ENCODE measurements at places on chromosomes 1 and 21.

DNA sequence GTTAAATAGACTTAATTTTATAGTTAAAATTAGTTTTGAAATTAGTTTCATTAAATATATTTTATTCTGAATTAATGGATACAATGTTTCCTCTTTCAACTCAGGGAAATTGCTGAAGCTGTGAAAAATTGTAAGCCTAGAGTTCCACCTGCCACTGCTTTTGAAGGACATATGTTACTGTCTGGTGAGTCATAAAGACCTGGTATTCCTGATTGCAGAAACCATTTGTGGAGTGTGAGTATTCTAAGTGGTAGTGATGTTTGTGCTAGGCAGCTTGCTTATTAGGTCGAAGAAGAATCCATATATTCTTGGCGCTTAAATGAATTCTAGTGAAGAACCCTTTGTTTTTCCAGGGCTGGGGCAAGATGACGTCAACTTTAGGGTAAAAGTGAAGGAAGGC, 34.0 kb downstream of the MTR start:
- DNase-seq, result no peak

GRCh38 chr1:60895252-60895651, 187.1 kb upstream of the NFIA start:
- peak; percentile 96 for DNase-seq

DNA sequence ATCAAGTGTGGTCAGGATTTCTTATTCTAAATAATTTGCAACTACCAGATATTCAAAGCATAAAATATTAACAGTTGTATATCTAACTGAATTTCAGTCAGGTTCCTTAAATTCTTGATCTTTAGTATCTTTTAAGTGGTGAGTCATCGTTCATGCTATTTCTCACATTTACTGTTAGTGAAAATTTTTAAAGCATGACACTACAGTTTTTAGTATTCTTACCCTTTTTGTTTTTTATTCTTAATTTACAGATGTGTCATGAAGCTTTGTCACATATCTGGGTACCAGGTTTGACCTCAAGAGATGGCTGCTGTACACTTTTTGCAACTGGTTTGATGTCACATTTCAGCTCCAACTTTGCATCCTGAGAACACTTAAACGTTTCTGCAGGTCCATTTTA, 12.7 kb downstream of the AKIRIN1 start:
- DNase-seq, result no peak

GRCh38 chr1:66275083-66275482, 258.9 kb upstream of the SGIP1 start:
- no peak for DNase-seq

GRCh38 chr1:230188826-230189225, 121.8 kb downstream of the GALNT2 start:
- DNase-seq, result no peak

GRCh38 chr1:64043976-64044375, 159.4 kb upstream of the UBE2U start:
- DNase-seq, result no peak

GRCh38 chr1:31417148-31417547, 4.1 kb downstream of the SERINC2 start:
- DNase-seq, result no peak

- DNase-seq, result no peak
These were observed 140.5 kb downstream of the COL11A1 start for GRCh38 chr1:102967786-102968185.

GRCh38 chr21:27339902-27340301, 373.0 kb upstream of the ADAMTS5 start:
- DNase-seq, result peak; percentile 95

DNA sequence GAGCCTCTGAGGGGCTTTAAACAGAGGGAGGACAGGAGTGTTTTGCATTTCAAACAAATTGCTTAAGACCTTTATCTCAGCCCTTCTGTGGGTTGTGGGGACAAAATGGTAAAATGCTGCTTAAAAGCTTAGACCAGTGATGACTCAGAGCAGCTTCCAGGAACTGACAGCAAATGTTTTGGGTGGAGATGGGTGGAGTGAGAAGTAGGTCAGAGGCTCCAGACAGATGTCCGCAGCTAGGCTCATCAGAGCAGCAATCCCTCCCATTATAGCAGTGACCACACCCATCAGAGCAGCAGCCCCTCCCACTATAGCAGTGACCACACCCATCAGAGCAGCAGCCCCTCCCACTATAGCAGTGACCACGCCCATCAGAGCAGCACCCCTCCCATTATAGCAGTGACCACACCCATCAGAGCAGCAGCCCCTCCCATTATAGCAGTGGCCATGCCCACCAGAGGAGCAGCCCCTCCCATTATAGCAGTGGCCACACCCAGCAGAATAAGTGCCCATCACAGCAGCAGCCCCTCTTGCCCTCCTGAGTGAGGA, 532.2 kb downstream of the MATN1 start:
- no peak for DNase-seq

All from NCI-H1694 treated with DMSO at 0.1 percent for 48 hours (cell line).